ENCODE measurements at places on chromosomes 3 and 15. TPM values are rescaled to one million over a fixed set of nuclear protein-coding genes. Genes with fewer than 3 reads are reported as not detected.

The GOLGA8Q gene
- total RNA-seq: 0.13 TPM

The ZKSCAN7 gene
- total RNA-seq: 1.4 TPM

The GOLGA6B gene
- not detected for total RNA-seq

The HRG gene
- not detected for total RNA-seq

The UBE2E2 gene
- 31.5 TPM for total RNA-seq

The GALNT15 gene
- 29.1 TPM for total RNA-seq

The ARGFX gene
- total RNA-seq: not detected

The HHLA2 gene
- not detected for total RNA-seq

The GASK1A gene
- under 0.01 TPM for total RNA-seq

The LRRN1 gene
- total RNA-seq: not detected

The ITIH3 gene
- 0.64 TPM for total RNA-seq

DNA sequence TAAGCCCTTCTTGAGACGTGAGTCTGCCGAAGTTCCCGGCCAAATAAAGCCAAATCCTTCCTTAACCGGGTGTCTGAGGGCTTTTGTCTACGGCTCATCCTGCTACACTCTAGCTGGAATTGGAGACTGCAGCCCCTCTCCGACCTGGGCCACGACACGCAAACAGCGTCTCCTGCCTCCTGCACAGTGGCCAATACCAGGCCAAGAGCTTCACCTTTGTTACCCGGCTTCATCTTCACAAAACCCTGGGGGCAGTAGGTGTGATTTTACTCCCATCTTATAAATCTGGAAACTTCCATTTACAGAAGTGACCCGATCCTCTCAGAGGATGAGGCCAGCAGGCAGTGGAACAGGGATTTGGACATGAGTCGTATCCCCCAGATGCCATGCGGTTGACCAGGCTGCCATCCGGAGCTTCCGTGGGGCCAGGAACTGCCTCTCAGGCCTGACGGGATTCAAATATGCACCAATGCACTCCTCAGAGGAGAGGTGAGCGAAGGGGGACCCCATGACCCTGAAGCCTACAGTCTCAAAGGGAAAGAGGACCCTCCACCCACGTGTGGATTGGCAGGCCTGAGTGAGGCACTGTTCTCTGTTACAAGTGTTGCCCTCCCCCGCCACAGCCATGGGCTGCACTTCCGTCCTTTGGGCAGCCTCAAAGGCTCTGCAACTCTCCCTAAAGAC, 53.2 kb upstream of the KLF13 start:
- no peak for DNase-seq

GRCh38 chr3:17006132-17006852, 121.5 kb downstream of the PLCL2 start:
- no peak for DNase-seq

DNA sequence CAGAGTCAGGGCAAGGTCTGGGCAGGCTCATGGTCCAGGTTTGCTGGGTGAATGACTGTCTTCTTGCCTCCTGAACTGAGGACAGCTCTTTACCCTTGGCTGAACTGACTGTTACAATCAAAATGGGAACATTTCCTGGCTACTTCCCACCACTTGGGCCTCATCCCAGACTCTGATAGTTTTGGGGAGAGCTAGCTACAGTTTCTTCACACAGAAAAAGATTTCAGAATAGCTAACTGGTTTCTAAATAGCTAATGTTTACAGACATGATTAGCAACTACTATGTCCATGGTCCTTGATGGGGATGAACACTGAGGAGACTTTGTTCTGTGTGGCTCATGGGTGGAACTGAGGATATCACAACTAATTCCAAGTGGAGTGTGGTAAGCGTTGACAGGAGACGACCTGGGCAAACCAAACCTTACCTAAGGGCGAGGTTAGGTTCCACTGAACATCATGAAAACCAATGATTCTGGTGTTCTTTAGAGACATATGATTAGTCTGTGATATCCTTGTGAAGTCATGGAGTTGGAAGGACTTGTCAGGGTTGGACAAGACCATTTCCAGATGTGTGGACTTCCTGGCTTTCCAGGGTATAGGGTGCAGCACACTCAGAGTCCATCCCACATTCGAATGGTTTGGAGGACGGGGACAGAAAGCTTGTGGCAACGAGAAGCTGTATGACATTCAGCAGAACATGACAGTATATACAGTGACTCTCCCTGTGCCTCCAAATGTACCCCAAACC, 7.3 kb downstream of the ALPK3 start:
- no peak for DNase-seq

GRCh38 chr3:129577366-129577765, 29.1 kb downstream of the PLXND1 start:
- no peak for DNase-seq

GRCh38 chr3:160739079-160739478, 17.0 kb upstream of the PPM1L start:
- no peak for DNase-seq

DNA sequence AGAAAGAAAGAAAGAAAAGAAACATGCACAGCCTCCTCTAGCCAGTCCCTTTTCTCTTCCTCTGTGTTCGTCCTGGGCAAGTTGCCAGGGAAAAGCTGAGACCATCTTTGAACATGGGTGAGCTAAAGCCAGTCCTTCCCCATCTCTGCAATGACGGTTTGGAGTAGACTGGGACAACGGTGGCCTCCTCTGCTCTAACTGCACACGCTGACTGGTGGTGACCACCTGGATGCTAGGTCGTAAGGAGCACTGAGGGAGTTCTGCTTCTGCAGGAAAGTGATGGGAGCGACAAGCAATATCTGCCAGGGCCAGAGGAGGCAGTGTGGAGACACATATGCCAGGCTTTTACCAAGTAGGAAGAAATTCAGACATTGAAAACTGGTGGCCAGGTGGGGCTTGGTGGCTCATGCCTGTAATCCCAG, 111.7 kb downstream of the NUP210 start:
- DNase-seq: peak; percentile 62

DNA sequence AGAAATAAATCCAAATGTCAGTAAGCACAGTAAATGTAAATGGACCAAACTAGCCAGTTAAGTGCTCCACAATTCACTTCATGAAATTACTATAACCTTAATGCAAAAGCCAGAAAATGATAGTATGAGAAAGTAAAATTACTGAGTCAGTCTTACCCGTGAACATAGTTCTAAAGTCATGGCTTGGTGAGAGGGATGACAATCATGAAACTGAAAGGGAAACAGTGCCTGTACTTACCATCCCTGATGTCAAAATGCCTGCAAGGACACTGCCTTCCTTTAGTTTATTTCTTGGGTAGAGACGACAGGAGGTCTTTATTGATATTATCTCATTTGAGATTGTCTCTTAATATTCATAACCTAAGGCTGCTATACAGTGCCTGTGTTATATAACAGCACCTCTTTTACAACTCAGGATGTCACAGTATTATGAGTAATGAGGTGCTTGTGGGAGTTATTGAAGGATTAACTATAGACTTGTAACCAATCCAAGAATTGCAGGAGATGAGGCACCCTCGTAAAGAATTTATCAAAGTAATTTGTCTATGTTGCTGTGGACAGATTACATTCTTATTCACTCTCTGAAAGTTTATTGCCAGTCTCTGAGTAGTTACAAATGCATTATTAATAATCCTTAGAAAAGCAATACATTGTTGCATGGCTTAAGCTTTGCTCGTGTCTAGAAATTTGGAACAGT, 142.9 kb upstream of the BFSP2 start:
- no peak for DNase-seq

- DNase-seq: no peak
Observed at GRCh38 chr3:155553780-155554179, 191.1 kb downstream of the PLCH1 start.

Data from dermis microvascular lymphatic vessel endothelial cell (primary cell).